ENCODE measurements at places on chromosomes 3 and 15.

- DNase-seq = no peak
These were observed 2.5 kb downstream of the THSD4 start for GRCh38 chr15:71117714-71118305.

DNA sequence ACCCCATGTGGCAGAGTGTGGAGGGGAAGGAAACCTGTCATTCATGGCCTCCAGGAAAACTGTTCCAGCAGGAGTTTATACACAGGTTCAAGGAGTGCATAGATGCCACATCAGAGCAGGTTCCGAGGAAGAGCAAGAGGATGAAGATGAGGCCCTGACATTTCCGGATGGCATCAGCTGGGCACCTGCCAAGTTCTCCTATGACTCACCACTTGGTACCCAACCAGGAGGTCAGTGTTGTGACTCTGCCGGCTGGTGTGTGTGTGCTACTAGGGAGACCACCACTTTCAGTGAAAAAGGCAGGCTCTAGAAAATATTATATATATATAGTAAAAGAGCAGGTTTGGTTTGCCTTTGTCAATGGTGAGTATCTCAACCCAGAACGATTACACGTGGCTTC lies 69.3 kb downstream of the NTRK3 start:
- no peak for DNase-seq

DNA sequence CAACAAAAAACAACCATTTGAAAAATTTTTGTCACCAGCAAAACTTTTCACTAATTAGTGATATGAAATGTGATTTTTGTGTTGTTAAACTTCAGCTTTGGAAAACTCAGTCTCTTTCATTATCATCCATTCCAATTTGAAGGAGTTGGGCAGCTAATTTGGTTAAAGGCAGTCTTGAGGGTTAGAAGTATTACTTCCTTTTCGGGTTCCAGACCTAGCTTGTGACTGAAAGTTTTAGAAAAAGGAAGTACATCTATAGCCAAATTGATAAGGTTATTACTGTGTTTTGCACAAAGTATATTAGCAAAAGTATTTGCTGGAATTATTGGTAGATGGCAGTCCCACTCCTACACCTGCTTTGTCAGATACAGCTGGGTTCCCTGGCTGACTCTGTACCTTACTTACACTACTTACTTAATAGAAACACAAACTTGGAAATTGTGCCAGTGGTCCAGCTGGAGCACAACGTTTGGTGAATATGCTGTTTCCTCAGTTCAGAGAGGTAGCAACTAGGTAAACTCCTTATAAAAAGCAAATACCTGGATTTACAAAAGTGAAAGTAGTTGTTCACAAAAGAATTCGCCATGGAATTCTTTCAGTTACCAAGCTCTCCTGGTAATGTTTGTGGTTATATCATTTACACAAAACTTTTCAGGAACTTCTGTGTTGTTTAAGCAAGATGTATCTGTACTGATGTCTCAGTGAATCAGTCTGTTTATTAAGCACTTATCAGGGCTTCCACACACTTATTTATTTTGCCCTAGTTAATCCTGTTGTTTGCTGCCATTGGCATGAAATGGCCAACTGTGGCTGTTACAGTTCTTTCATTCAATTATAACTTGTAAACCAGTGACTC lies 31.6 kb downstream of the TIPARP start:
- no peak for DNase-seq

DNA sequence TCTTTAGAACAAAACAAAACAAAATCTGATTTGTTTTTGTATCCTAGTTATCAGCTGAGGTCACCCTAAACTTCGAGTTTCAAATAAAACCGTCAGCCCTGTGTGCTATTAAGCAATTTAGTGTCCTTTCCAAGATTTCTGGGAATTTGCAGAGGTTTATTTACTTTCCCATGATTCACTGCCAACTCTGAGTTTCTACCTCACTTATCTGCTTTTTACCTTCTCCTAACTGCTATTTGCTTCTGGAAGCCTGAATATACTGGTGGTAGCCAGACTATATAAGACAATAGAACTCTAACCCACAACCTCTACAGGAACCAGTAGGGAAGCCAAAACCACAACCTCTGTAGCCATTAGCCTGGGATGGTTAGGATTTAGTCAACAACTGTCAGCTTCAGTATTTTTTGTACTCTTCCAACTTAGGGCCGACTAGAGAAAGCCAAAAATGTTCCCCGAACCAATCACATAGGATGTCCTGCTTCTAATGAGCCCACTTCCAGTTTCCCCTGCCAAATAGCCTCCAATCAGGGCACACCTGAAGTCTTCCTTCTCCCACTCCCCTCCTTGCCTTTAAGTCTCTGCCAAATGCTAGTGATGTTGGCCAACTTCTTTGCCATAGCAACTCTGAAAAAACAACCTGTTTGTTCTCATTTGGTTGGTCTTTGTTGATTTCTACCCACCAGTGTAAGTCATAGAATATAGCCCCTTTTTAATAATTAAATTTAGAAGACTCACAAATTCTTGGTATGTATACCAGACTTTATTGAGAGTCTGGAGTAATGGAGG lies 273.1 kb downstream of the ULK4 start:
- DNase-seq = no peak

DNA sequence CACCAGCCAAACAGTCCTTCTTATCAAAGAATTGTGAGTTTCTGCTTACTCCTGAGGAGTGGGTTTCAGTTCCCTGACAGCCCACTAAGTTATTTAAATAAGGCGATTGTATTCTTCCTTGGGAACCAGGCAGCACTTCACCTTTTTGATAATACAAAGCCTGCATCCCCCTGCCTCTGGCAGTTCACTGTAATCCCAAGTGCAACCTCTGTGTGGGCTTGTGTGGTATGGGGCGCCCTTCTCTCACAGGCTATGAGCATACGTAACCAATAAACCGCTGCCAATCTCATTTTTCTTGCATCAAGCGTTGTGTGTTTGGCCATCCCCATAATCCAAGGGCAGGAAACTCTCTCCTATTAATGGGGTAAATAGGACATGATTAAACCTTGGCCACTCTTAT lies 1025.6 kb downstream of the NSUN3 start:
- no peak for DNase-seq

DNA sequence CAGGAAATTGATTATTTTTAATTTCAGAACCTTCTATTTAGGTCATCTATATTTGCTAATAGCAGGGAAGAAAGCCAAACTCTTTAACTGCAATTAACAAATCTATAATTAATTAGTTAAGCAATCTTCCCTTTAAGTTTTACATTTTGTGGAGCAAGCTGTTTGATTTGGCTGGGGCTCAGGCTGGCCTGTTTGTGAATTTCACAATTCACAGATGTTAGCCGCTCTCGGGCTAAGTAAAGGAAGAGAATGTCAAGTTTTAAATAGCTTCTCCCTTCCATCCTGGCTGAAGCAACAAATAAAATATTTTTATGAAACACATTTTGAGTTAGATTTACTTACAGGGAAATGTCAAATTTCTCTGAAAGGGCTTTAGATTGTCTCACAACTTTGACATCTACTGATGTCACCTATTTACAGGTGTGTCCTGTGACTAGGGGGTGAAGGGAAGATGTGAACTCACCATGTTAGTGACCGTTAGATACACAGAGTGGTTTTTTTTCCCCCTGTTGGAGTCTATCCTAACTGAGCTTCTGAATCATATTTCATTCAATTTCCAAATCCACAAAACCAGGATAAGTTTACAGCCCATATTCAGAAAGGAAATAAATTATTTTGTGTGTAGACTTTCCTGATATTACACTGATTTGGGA lies 1.3 kb upstream of the TP63 start:
- DNase-seq = no peak

GRCh38 chr3:14124223-14124614 lies 451 bp downstream of the CHCHD4 start:
- no peak for DNase-seq

DNA sequence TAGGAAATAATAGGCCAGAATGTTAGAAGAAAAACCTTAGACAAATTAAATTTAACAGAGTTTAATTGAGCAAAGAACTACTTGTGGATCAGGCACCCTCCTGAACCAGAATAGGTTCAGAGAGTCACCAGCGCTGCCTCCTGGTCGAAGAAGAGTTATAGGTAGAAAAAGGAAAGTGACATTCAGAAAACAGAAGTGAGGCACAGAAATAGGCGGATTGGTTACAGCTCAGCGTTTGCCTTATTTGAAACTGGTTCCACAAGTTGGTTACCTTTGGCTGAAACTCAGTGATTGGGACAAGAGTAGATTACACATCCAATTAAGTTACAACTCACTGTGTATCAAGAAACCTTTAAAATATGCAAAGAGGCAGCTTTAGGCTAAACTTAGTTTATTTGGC lies 4.4 kb downstream of the AADAC start:
- DNase-seq = no peak

DNA sequence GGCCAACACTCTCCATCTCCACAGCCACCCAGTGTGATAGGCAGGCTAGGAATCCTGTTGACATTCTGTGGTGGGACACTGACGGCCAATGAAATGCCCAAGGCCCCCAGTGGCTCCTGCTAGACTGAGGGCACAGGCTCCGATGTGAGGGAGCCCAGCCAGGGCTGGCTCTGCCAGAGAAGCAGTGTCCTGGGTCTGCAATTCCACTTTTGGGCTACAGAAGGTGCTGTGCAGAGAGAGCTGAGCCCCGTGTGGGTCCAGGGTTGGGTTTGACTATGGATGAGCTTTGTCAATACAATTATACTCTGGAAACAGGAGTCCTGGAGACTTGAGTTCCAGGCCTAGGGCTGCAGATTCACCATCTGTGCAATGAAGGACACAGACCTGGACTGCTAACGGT lies 55.7 kb upstream of the TMEM115 start:
- no peak for DNase-seq

DNA sequence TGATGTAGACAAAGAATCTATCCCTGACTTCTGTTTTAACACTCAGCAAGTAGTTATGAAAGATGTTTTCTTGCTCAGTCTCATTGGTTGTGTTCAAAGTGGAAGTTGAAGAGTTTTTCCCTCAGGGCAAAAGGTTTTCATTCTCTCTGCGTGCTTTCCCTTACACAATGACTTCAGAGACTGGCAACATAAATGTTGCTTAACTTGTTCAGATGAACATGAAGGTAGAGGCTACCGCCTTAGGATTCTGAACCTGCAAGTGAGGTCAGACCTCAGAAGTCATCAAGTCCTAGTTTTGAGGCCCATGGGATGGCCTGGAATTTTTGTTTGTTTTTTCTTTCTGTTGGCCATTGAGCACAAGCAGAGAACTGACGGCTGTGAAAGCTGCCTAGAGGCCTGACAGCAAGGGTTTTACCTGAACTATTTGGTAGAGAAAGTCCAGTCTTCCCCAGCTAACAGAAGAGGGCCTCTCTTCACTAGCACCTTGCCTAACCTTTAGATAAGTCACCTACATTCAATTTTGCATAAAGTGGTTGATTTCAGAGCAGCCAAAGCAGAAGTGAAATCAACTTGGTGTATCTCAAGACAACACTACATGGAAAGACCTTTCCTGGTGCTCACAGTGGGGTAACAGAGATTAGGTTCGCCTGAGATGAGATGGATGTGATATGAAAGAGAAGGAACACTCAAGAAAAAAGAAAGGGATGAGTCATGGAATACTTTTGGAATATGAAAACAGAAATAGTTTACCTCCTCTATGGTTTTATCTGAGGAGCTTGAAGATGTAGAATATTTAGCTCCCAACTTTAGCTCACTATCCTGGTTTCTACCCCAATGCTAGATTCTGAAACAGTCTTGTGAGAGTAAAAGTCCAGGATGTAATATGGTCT lies 53.6 kb upstream of the AP4E1 start:
- no peak for DNase-seq

DNA sequence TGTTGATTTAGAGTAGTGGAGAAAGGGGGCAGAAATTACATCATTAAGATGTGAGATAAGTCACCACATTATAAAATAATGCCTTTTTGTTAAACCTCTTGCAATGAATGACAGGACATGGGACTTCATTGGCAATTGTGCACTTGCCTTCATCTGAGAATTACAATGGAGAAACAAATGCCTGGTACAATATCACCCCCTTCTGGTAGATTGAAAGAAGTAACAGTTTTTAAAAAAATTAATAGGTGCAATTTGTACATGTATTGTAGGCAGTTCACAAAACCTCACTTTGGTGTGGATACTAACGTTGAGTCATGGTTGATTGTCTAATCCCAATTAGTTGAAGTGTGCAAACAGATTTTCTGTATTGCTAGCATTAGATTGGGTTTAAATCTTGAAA lies 4.6 kb upstream of the P2RY14 start:
- peak; percentile 74 for DNase-seq

GRCh38 chr3:19221081-19221480 lies 72.8 kb downstream of the KCNH8 start:
- DNase-seq = no peak

DNA sequence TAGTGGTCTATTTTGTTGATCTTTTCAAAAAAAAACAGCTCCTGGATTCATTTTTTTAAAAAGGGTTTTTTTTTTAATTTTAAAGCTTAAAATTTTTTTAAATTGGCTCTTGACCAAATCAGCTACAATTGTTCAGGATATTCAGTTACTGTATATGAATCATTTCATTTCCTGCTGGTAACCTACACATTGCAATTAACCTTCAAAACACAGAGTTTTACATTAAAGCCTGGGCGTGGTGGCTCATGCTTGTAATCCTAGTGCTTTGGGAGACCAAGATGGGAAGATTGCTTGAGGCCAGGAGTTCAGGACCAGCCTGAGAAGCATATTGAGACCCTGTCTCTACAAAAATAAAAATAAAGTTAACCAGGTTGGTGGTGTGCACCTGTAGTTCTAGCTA lies 163.4 kb downstream of the ALDH1A2 start:
- no peak for DNase-seq

- no peak for DNase-seq
These were observed 20.1 kb upstream of the GLCE start for GRCh38 chr15:69140306-69140705.

- DNase-seq = no peak
These were observed 54.5 kb upstream of the ABHD10 start for GRCh38 chr3:111924283-111924682.

GRCh38 chr3:125594581-125595011 lies 701 bp downstream of the OSBPL11 start:
- no peak for DNase-seq

DNA sequence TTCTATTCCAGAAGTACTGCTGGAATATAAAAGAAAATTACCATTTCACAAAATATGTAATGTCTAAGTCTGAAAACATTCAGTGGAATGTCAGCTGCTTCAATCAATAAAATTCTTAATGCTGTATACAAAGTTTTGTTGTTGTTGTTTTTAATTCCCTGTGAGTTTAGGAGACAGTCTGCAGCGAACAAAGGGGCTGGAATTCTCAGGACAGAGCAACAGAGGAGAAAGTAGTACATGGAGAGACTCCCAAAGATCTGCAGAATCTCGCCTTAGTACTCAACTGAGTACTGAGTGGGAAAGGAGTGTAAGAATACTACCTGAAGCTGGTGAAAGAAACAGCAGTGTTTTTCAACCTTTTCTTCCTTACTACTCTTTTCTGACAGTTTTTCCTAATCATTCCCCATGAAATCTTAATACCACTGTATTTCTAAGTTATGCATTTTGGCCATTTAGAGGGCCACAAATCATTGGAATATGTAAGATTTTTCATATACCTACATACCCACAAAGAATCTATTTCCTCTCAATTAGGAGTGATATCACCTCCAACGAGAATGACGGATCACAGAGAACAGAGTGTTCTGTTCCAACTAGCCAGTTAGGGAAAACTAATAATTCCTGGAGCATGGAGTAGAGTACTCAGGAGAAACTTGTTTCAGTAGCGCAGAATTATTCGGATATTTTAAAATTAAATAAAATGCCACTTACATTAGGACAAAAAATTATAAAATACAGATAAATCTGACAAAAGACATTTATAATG lies 16.0 kb downstream of the ANKRD28 start:
- no peak for DNase-seq

Measured in T-helper 1 cell (primary cell).